ENCODE measurements at places on chromosomes 3 and 15. TPM values are rescaled to one million over a fixed set of nuclear protein-coding genes. Genes with fewer than 3 reads are reported as not detected.

OXSR1 gene
- total RNA-seq, result 53.7 TPM

C3orf85 gene
- total RNA-seq, result not detected

NGLY1 gene
- total RNA-seq, result 135 TPM

TMIE gene
- 1.5 TPM for total RNA-seq

STRC gene
- total RNA-seq, result 1.0 TPM

CCR8 gene
- 0.77 TPM for total RNA-seq

AQP9 gene
- total RNA-seq, result not detected

CSK gene
- total RNA-seq, result 272 TPM

NOX5 gene
- total RNA-seq, result not detected

GRK7 gene
- total RNA-seq, result not detected

DAZL gene
- total RNA-seq, result not detected

GMNC gene
- total RNA-seq, result not detected

C3orf20 gene
- total RNA-seq, result not detected

PROS1 gene
- 0.47 TPM for total RNA-seq

CPNE4 gene
- not detected for total RNA-seq

OR5K2 gene
- total RNA-seq, result not detected

COL6A6 gene
- total RNA-seq, result not detected

MYO5A gene
- total RNA-seq, result 22.5 TPM

DHFR2 gene
- total RNA-seq, result 7.4 TPM

NR1I2 gene
- 0.27 TPM for total RNA-seq

ACVR2B gene
- total RNA-seq, result 5.7 TPM

CCR9 gene
- not detected for total RNA-seq

SLC22A13 gene
- 0.21 TPM for total RNA-seq

SRPRB gene
- total RNA-seq, result 42.7 TPM

STAB1 gene
- 0.09 TPM for total RNA-seq

SYNM gene
- 0.09 TPM for total RNA-seq

LPP gene
- total RNA-seq, result 34.7 TPM

ADGRG7 gene
- total RNA-seq, result not detected

CFAP20DC gene
- 3.5 TPM for total RNA-seq

DCLK3 gene
- 0.30 TPM for total RNA-seq

CKMT1B gene
- total RNA-seq, result 0.25 TPM

TICRR gene
- total RNA-seq, result 25.7 TPM

ISL2 gene
- not detected for total RNA-seq
